T-helper 17 cell (primary cell): ENCODE measurements at places on chromosomes 5 and 9. TPM values are rescaled to one million over a fixed set of nuclear protein-coding genes. Genes with fewer than 3 reads are reported as not detected.

The WDR31 gene
- total RNA-seq = 0.86 TPM

The PTGDS gene
- total RNA-seq = 166 TPM

The QSOX2 gene
- total RNA-seq = 15.5 TPM

The IFNB1 gene
- total RNA-seq = not detected

The MIGA2 gene
- total RNA-seq = 81.4 TPM

The IL9 gene
- total RNA-seq = not detected

The TAS2R1 gene
- not detected for total RNA-seq

The PCDHA8 gene
- total RNA-seq = not detected

The SPAG8 gene
- 0.81 TPM for total RNA-seq

The BAAT gene
- not detected for total RNA-seq

GRCh38 chr9:34638138-34638445 lies 505 bp upstream of the SIGMAR1 start:
- no peak for DNase-seq
- peak overlapping the region; percentile 92 for H3K4me3 ChIP-seq
- H3K4me1 ChIP-seq = peaks cover 36% of the 10 kb centered on the region
- H3K36me3 ChIP-seq = no peaks in the 10 kb centered on the region
- peak overlapping the region; percentile 98 for H3K27ac ChIP-seq

DNA sequence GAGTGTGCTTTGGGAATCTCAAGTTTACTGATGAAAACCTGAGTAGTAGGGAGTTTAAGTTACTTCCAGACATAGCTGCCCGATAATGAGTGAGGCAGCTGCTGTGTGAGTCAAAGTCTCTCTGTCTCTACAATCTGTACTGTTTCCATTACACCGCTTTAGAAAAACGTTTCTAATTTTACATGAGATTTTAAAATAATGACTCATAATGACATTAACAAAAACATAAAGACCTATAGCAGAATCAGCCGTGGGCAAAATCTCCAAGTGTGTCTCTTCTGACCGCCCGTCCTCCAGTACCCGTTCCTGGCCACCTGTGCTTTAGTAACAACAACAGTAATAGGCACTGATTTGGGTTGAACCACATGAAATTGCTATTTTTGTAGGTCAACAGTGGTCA lies 69.6 kb upstream of the PRRC1 start:
- DNase-seq = no peak
- H3K27me3 ChIP-seq = peaks cover 38% of the 10 kb centered on the region
- H3K4me3 ChIP-seq = no peak overlapping the region
- no peaks in the 10 kb centered on the region for H3K36me3 ChIP-seq

- H3K27me3 ChIP-seq = peaks cover 8% of the 10 kb centered on the region
- H3K4me1 ChIP-seq = no peaks in the 10 kb centered on the region
- H3K36me3 ChIP-seq = no peaks in the 10 kb centered on the region
- no peak for DNase-seq
These were observed 53.9 kb downstream of the PRUNE2 start for GRCh38 chr9:76852026-76852425.

DNA sequence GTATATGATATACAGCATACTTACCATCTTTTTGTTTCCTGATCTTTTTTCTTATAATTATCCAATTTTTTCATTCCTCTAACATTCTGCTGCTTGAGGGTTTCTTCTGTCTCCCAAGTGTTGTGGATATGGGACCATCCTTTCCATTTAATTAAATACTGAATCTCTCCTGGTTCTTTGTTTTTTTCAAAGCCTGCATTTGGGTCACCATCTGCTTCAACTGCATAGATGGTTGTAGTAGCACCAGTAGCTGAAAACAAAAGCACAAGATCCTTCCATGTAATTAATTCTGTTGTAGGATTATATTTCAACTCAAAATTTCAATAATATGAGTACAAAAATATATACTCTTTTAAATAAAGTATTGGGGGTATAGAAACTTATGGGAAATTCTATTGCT lies 29.4 kb downstream of the CHD1 start:
- peaks cover 6% of the 10 kb centered on the region for H3K36me3 ChIP-seq
- H3K27me3 ChIP-seq = no peaks in the 10 kb centered on the region
- H3K4me3 ChIP-seq = no peak overlapping the region
- H3K27ac ChIP-seq = no peak overlapping the region
- H3K4me1 ChIP-seq = peaks cover 15% of the 10 kb centered on the region
- DNase-seq = no peak

- H3K4me3 ChIP-seq = no peak overlapping the region
- H3K4me1 ChIP-seq = no peaks in the 10 kb centered on the region
- peaks cover 8% of the 10 kb centered on the region for H3K27me3 ChIP-seq
- H3K36me3 ChIP-seq = no peaks in the 10 kb centered on the region
These were observed 277.6 kb downstream of the PSAT1 start for GRCh38 chr9:78574354-78575045.

GRCh38 chr5:102713278-102713677 lies 41.8 kb upstream of the PAM start:
- H3K4me1 ChIP-seq = no peaks in the 10 kb centered on the region
- DNase-seq = no peak
- H3K27ac ChIP-seq = no peak overlapping the region
- no peaks in the 10 kb centered on the region for H3K36me3 ChIP-seq
- no peak overlapping the region for H3K4me3 ChIP-seq

- H3K4me3 ChIP-seq = no peak overlapping the region
- no peaks in the 10 kb centered on the region for H3K27me3 ChIP-seq
- no peak for DNase-seq
- H3K4me1 ChIP-seq = peaks cover 5% of the 10 kb centered on the region
- H3K27ac ChIP-seq = no peak overlapping the region
- H3K36me3 ChIP-seq = no peaks in the 10 kb centered on the region
These were observed 87.2 kb downstream of the TMEM232 start for GRCh38 chr5:110638970-110639902.

- H3K4me3 ChIP-seq = peak overlapping the region; percentile 41
- H3K4me1 ChIP-seq = peaks cover 54% of the 10 kb centered on the region
- H3K27me3 ChIP-seq = no peaks in the 10 kb centered on the region
- peak overlapping the region; percentile 47 for H3K27ac ChIP-seq
These were observed 1106.0 kb downstream of the TAF11L14 start for GRCh38 chr5:18740301-18740700.

- H3K4me3 ChIP-seq = no peak overlapping the region
- peaks cover 23% of the 10 kb centered on the region for H3K27me3 ChIP-seq
- no peak for DNase-seq
- no peaks in the 10 kb centered on the region for H3K4me1 ChIP-seq
- no peaks in the 10 kb centered on the region for H3K36me3 ChIP-seq
These were observed 408.8 kb downstream of the ADGRV1 start for GRCh38 chr5:90967443-90967842.

DNA sequence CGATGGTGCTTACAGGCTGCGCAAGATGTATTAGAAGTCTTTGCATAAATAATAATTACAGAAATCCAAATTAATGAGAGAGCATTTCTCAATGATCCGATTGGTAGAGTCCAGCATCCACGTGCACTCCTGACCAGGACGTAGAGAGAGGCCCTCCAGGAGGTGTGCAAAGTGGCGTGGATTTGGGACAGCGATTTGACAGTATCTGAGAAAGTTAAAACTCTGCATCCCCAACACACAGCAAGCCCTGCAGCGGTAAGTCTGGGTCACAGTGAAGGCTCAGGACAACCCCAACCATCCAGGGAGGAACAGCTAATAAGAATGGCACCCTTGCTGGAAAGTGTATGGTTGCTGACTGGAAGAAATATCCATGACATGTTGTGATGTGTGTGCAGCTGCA lies 180.2 kb downstream of the AUH start:
- peaks cover 6% of the 10 kb centered on the region for H3K4me1 ChIP-seq
- no peaks in the 10 kb centered on the region for H3K36me3 ChIP-seq
- DNase-seq = no peak
- no peaks in the 10 kb centered on the region for H3K27me3 ChIP-seq
- no peak overlapping the region for H3K27ac ChIP-seq
- no peak overlapping the region for H3K4me3 ChIP-seq

DNA sequence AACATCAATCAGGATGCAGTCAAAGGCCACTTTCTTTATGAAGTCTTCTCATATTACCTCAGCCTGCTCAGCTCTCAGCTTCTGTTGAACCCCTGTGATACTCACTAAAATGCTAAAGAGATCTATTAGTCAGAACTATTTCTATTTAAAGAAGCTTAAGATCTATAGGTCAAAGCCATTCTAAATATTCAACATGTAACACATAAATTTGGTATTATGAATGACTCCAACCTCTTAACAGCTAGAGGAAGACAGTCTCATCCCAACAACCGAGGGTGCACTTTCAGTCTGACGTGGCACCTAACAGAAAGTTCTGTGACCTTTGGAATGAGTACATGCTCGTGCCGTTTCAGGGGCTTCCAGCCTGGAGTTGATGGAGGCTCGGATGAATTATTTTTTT lies 301.5 kb upstream of the VLDLR start:
- peaks cover 14% of the 10 kb centered on the region for H3K27me3 ChIP-seq
- no peak overlapping the region for H3K4me3 ChIP-seq
- H3K4me1 ChIP-seq = peaks cover 4% of the 10 kb centered on the region
- DNase-seq = no peak
- no peak overlapping the region for H3K27ac ChIP-seq
- H3K36me3 ChIP-seq = no peaks in the 10 kb centered on the region

DNA sequence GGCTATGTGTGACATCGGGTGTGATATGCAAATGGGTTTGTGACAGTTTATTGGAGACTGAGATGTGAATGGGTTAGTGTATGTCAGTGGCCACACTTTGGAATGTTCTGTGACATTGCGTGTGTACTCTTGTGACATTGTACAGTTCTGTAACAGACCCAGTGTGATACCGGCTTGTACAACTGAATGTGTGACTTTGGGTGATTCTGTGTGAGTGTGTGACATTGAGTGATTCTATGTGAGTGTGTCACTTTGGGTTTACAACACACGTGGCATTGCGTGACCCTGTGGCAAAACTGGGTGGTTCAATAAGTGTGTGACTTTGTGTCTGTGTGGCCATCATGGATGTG lies 38.2 kb downstream of the CXXC5 start:
- H3K4me1 ChIP-seq = peaks cover 10% of the 10 kb centered on the region
- no peak overlapping the region for H3K27ac ChIP-seq
- no peak overlapping the region for H3K4me3 ChIP-seq
- DNase-seq = no peak
- no peaks in the 10 kb centered on the region for H3K36me3 ChIP-seq

GRCh38 chr9:12849486-12850003 lies 74.7 kb downstream of the LURAP1L start:
- no peaks in the 10 kb centered on the region for H3K36me3 ChIP-seq
- H3K4me3 ChIP-seq = no peak overlapping the region
- H3K4me1 ChIP-seq = no peaks in the 10 kb centered on the region
- H3K27me3 ChIP-seq = no peaks in the 10 kb centered on the region
- no peak overlapping the region for H3K27ac ChIP-seq
- DNase-seq = no peak

GRCh38 chr9:129331772-129332500 lies 153.9 kb upstream of the IER5L start:
- peaks cover 12% of the 10 kb centered on the region for H3K27me3 ChIP-seq
- H3K4me1 ChIP-seq = peaks cover 20% of the 10 kb centered on the region
- no peak overlapping the region for H3K4me3 ChIP-seq
- no peak overlapping the region for H3K27ac ChIP-seq

- H3K4me1 ChIP-seq = no peaks in the 10 kb centered on the region
- peaks cover 21% of the 10 kb centered on the region for H3K27me3 ChIP-seq
- no peak for DNase-seq
- no peak overlapping the region for H3K4me3 ChIP-seq
- H3K27ac ChIP-seq = no peak overlapping the region
- H3K36me3 ChIP-seq = no peaks in the 10 kb centered on the region
These were observed 64.7 kb downstream of the SH3PXD2B start for GRCh38 chr5:172389578-172390112.

- H3K27ac ChIP-seq = no peak overlapping the region
- peaks cover 2% of the 10 kb centered on the region for H3K4me1 ChIP-seq
- no peak for DNase-seq
- peaks cover 4% of the 10 kb centered on the region for H3K36me3 ChIP-seq
These were observed 8.1 kb downstream of the TTC23L start for GRCh38 chr5:34847056-34847455.

GRCh38 chr5:39062104-39062503 lies 12.1 kb downstream of the RICTOR start:
- H3K27me3 ChIP-seq = no peaks in the 10 kb centered on the region
- H3K4me3 ChIP-seq = no peak overlapping the region
- no peak for DNase-seq

DNA sequence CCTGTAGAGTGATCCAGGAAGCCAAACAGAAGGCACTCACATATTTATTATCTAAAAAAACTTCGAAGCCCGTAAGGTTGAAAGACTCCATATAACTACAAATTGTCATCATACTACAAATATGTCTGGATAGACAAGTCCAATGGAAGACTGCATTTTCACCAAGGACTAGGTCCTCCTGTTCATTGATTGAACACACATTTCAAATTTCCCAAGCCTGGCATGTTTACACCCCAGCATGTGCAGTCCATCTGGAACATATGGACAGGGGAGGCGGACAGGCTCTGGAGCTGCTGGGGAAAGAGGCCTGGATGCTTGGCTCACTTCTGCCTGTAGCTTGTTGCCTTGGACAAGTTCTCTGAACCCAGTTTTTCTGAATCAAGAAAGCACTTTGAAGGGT lies 378.7 kb downstream of the ENC1 start:
- peaks cover 20% of the 10 kb centered on the region for H3K27me3 ChIP-seq
- no peak overlapping the region for H3K27ac ChIP-seq
- H3K4me3 ChIP-seq = no peak overlapping the region
- no peak for DNase-seq
- peaks cover 2% of the 10 kb centered on the region for H3K4me1 ChIP-seq

- no peak overlapping the region for H3K4me3 ChIP-seq
- no peak overlapping the region for H3K27ac ChIP-seq
- DNase-seq = no peak
- H3K27me3 ChIP-seq = peaks cover 51% of the 10 kb centered on the region
- no peaks in the 10 kb centered on the region for H3K4me1 ChIP-seq
- no peaks in the 10 kb centered on the region for H3K36me3 ChIP-seq
These were observed 122.3 kb downstream of the PAX5 start for GRCh38 chr9:36911601-36912412.

- no peak overlapping the region for H3K4me3 ChIP-seq
- DNase-seq = no peak
- H3K27ac ChIP-seq = no peak overlapping the region
- no peaks in the 10 kb centered on the region for H3K36me3 ChIP-seq
- no peaks in the 10 kb centered on the region for H3K4me1 ChIP-seq
These were observed 124.3 kb upstream of the SLC24A2 start for GRCh38 chr9:19913151-19913550.

GRCh38 chr5:177367323-177367848 lies 9.7 kb downstream of the RGS14 start:
- H3K27me3 ChIP-seq = no peaks in the 10 kb centered on the region
- no peak for DNase-seq
- no peak overlapping the region for H3K27ac ChIP-seq

DNA sequence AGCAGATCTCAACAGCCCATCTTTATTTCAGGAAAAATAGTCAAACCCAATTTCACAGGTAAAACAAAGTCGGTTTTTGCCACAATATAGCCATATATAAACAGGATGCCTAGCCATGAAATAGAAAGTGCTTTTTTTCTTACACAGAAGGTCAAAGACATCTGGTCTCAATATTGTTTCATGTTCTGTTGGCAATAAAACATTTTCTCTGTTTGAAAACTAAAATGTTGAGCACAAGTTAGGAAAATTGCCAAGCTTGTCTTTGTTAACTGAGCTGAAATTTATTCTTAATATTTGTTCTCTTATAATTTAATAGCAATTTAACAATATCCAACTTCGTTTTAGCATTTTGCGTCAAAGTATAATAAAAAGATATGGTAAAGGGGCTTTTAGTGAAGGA lies 673.4 kb downstream of the DTWD2 start:
- no peaks in the 10 kb centered on the region for H3K27me3 ChIP-seq
- no peak overlapping the region for H3K4me3 ChIP-seq
- DNase-seq = no peak
- no peaks in the 10 kb centered on the region for H3K4me1 ChIP-seq
